ENCODE measurements at places on chromosomes 7 and 10.

GRCh38 chr7:36971515-36972139, 247.3 kb upstream of the AOAH start:
- DNase-seq = no peak

DNA sequence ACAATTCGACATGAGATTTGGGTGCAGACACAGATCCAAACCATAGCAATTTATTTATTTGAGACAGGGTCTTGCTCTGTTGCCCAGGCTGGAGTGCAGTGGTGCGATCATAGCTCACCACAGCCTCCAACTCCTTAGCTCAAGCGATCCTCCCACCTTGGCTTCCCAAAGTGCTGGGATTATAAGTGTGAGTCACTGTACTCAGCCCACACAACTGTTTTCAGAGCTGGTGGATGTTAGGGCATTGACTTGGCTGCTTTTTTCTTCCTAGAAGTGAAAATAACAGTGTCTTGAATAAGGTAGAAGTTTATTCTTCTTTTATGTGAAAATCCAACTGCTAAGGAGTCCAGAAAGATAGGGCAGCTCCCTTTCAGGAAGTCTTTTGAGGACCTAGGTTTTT, 132.1 kb downstream of the CCDC3 start:
- DNase-seq = no peak

DNA sequence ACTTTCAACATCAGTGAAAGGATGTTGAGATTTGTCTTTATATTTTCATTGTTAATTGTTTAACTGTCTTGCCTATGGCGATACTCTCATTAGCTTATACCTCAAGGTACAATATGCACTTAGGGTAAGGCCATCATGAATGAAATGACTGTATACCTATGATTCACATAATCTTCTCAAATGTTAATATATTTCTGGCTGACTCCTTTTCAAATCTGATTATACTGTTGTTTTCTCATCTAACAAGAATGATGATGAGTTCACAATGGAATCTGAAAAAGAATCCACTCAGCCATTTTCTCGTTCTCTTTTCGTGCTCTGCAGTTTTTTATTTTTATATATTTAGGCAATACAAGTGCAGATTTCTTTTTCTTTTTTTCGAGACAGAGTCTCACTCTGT, 159.1 kb downstream of the ARHGAP12 start:
- no peak for DNase-seq

GRCh38 chr7:12320241-12320986, 83.3 kb downstream of the VWDE start:
- no peak for DNase-seq

GRCh38 chr7:102407910-102408309, 11.7 kb downstream of the PRKRIP1 start:
- DNase-seq = no peak

Measured in activated naive CD4-positive, alpha-beta T cell (primary cell).